ENCODE measurements at places on chromosomes 7 and 10. TPM values are rescaled to one million over a fixed set of nuclear protein-coding genes. Genes with fewer than 3 reads are reported as not detected.

- no peaks in the 10 kb centered on the region for H3K36me3 ChIP-seq
- H3K27me3 ChIP-seq: no peaks in the 10 kb centered on the region
- no peak overlapping the region for H3K27ac ChIP-seq
- no peak for DNase-seq
Observed at GRCh38 chr10:71033396-71033980, 145.1 kb upstream of the PCBD1 start.

DNA sequence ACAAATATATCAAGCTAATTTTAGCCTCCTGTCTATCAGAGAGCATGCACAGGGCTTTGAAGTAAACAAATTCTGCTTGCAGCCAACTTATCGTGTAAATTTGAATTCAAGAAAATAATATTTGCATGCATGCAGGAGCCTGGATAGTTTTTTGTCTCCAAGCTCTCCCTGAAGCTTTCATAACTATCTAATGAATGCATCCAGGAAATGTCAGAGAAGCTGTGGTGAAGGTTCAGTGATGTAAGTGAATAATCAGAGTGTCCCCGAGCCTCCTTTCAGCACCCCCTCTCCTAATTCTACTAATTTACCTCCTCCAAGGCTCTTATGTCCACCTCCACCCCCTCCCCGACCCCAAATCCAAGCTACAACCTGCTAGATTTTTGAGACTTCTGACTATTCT, 172.0 kb upstream of the ZNF32 start:
- H3K27me3 ChIP-seq: no peaks in the 10 kb centered on the region
- no peak overlapping the region for H3K27ac ChIP-seq

AGMO gene
- total RNA-seq: not detected

- no peaks in the 10 kb centered on the region for H3K27me3 ChIP-seq
- no peaks in the 10 kb centered on the region for H3K36me3 ChIP-seq
- peak; percentile 64 for DNase-seq
- H3K27ac ChIP-seq: no peak overlapping the region
- no peak overlapping the region for H3K4me3 ChIP-seq
Observed at GRCh38 chr10:23314835-23315239, 29.8 kb downstream of the C10orf67 start.

- H3K27ac ChIP-seq: peak overlapping the region; percentile 86
- no peak for DNase-seq
- peak overlapping the region; percentile 78 for H3K4me3 ChIP-seq
- peaks cover 7% of the 10 kb centered on the region for H3K4me1 ChIP-seq
- H3K27me3 ChIP-seq: no peaks in the 10 kb centered on the region
Observed at GRCh38 chr7:130441408-130441869, 623 bp upstream of the CEP41 start.

NOBOX gene
- total RNA-seq: not detected

DNA sequence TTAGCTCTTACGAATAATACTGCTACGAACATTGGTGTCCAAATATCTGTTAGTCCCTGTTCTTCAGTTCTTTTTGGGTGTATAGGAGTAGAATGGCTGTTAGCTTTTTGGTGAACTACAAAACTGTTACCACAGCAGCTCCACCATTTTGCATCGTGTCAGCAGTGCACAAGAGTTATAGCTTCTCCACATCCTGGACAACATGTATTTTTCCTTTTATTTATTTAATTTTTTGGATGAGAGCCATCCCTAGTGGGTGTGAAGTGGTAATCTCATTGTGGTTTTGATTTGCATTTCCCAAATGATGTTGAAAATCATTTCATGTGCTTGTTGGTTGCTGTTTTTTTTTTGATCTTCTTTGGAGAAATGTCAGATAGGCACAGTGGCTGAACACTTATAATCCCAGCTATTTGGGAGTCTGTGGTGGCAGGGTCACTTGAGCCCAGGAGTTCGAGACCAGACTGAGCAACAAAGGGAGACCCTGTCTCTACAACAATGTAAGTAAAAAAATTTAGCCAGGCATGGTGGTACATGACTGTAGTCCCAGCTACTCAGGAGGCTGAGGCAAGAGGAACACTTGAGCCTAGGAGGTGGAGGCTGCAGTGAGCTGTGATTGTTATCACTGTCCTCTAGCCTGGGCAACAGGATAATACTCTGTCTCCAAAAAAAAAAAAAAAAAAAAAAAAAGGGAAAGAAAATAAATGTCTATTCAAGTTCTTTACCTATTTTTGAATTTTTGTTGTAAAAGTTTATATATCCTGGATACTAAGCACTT, 31.7 kb downstream of the TRIM24 start:
- H3K4me1 ChIP-seq: no peaks in the 10 kb centered on the region
- H3K27me3 ChIP-seq: no peaks in the 10 kb centered on the region
- DNase-seq: no peak
- no peaks in the 10 kb centered on the region for H3K36me3 ChIP-seq
- no peak overlapping the region for H3K27ac ChIP-seq
- no peak overlapping the region for H3K4me3 ChIP-seq

DNA sequence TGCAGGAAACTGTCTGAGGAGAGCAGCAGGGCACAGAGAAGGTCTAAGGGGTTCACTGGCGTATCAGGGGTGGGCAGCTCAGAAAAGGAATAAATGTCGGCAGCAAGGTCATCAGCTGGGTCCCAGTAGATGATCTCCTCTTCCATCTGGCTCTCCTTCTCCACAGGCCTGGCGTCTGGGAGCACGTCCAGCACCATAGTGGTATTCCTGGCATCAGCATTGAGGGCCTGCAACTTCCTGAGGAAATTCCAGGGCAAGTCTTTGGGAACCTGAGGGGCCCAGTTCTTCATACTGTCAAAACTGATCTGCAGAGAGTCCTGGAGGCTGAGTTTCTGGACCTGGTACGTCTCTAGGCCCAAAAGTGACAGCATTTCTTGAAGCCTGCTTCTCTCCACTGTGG, 9.6 kb upstream of the MRPS24 start:
- peaks cover 6% of the 10 kb centered on the region for H3K4me1 ChIP-seq
- DNase-seq: no peak
- H3K36me3 ChIP-seq: peaks cover 82% of the 10 kb centered on the region
- no peaks in the 10 kb centered on the region for H3K27me3 ChIP-seq

DNA sequence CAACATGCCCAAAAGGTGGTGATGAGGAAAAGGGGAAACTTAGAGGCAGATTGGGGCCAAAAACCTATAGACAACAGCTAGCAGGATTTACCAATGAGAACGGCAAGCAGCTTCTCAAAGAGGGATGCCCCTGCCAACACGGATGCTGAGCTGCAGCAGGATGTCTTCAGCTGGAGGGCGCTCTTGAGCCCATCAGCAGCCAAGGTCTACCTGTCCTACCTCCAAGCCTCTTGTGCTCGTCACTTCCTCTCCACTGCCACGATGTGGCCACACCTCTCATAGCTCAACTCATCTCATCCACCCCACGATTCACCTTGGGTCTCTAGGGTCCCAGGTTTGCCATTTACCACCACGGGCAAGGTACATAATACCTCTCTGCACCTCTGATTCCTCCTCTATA, 36.5 kb downstream of the DLG5 start:
- H3K4me3 ChIP-seq: no peak overlapping the region
- no peak for DNase-seq
- no peaks in the 10 kb centered on the region for H3K36me3 ChIP-seq
- peaks cover 98% of the 10 kb centered on the region for H3K4me1 ChIP-seq
- H3K27ac ChIP-seq: no peak overlapping the region

DNA sequence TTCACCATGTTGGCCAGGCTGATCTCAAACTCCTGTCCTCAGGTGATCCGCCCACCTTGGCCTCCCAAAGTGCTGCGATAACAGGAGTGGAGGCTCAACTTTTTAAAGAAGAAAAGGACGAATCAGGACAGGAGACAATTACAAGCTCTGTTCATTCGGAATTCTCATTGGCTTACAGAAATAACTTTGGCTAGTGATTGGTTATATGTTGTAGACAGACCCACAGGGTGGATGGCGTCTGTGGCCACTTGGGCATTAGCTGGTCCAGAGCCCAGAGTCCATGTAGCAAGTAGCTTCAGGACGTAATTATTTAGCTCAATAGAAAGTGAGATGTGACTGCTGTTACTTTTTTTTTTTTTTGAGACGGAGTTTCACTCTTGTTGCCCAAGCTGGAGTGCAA, 160.5 kb upstream of the TNRC18 start:
- H3K36me3 ChIP-seq: no peaks in the 10 kb centered on the region
- no peaks in the 10 kb centered on the region for H3K27me3 ChIP-seq
- H3K4me1 ChIP-seq: peaks cover 13% of the 10 kb centered on the region
- H3K4me3 ChIP-seq: no peak overlapping the region
- H3K27ac ChIP-seq: no peak overlapping the region

GRCh38 chr7:47419471-47419870, 162.4 kb downstream of the TNS3 start:
- no peak for DNase-seq
- H3K27me3 ChIP-seq: no peaks in the 10 kb centered on the region

PTF1A gene
- not detected for total RNA-seq

GRCh38 chr10:128812000-128812399, 655.0 kb upstream of the MGMT start:
- H3K27ac ChIP-seq: no peak overlapping the region
- no peak overlapping the region for H3K4me3 ChIP-seq
- H3K4me1 ChIP-seq: peaks cover 21% of the 10 kb centered on the region
- H3K36me3 ChIP-seq: no peaks in the 10 kb centered on the region

GRCh38 chr10:88538048-88538447, 45.1 kb downstream of the RNLS start:
- H3K27me3 ChIP-seq: no peaks in the 10 kb centered on the region
- no peaks in the 10 kb centered on the region for H3K36me3 ChIP-seq

GRCh38 chr10:63611078-63611477, 89.9 kb downstream of the REEP3 start:
- H3K36me3 ChIP-seq: peaks cover 19% of the 10 kb centered on the region
- no peaks in the 10 kb centered on the region for H3K27me3 ChIP-seq
- no peak for DNase-seq
- H3K27ac ChIP-seq: no peak overlapping the region
- H3K4me1 ChIP-seq: peaks cover 8% of the 10 kb centered on the region

DNA sequence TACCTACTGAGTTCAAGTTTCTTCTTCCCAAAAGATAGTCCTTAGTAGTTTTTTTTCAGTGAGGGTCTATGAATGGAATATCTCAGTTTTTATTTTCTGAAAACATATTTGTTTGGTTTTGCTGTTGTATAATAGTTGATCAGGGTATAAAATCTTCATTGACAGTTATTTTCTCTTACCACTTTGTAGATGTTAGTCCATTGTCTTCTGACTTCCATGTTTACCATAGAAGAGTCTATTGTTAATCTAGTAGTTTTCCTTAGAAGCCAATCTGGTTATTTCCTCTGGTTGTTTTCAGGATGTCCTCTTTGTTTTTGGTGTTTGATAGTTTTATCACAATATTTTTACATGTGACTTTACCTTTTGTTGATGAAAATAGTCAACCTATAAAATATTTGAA, 5.5 kb upstream of the ZNF777 start:
- no peak overlapping the region for H3K4me3 ChIP-seq
- no peaks in the 10 kb centered on the region for H3K36me3 ChIP-seq
- H3K27me3 ChIP-seq: no peaks in the 10 kb centered on the region
- no peak for DNase-seq

- peak; percentile 93 for DNase-seq
- no peaks in the 10 kb centered on the region for H3K27me3 ChIP-seq
- H3K27ac ChIP-seq: peak overlapping the region; percentile 90
- H3K36me3 ChIP-seq: peaks cover 23% of the 10 kb centered on the region
Observed at GRCh38 chr7:99379043-99379577, 4.6 kb downstream of the ARPC1B start.

HOXA9 gene
- total RNA-seq: 0.50 TPM

GRCh38 chr10:87661861-87662785, 2.4 kb downstream of the PAPSS2 start:
- peaks cover 2% of the 10 kb centered on the region for H3K4me1 ChIP-seq
- DNase-seq: no peak
- no peak overlapping the region for H3K4me3 ChIP-seq
- no peak overlapping the region for H3K27ac ChIP-seq

DNA sequence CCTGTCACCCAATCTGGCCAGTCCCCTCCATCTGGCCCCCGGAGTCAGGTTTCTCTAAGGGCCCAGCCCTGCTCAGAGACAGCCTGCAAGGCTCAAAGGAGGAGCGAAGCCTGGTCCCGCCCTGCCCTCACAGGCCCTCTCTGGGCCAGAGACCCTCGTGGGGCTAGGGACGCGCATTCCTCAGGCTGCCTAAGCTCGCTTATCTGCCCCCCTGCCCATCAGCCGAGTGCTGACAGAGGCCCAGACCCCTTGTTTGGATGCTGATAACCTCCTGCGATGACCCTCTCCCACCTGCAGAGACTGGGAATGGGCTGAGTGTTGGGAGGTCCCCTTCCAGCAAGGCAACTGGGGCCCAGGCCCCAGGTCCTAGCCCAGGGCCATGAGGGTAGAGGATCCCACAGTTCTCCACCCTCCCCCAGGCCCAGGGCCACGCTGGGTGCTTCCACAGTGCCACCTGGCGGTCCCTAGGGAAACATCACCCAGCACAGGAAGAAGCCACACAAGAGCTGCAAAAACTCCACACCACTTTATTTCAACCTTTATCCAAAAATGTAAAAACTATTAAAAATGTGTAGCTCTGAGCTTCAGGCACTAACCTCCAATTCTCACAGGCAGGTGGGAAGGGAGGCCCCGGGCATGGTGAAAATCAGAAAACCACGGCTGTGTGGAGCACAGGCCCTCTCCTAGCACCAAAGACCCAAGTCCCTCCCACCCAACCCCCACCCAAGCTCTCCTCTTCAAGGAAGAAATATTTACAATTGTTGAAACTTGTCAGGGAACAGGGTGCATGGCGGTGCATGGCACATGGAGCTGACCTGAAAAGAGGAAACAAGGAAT, 2.2 kb downstream of the NPM3 start:
- H3K27me3 ChIP-seq: peaks cover 38% of the 10 kb centered on the region
- peaks cover 61% of the 10 kb centered on the region for H3K4me1 ChIP-seq
- DNase-seq: no peak
- H3K27ac ChIP-seq: no peak overlapping the region

DNA sequence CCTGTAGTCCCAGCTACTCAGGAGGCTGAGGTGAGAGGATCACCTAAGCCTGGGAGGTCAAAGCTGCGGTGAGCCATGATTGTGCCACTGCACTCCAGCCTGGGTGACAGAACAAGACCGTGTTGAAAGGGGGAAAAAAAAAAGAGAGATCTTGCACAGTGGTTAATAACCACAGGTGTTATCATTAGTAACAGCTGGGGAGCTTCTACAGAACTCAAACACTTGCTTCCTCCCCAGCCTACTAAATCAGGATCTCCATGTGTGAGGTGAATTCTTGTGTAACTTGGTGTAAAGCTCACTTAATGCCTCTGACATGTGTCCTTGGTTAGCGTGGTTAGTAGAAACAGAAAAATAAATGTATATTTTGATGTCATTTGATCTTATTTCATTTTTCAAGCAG, 43.9 kb upstream of the BMS1 start:
- no peak for DNase-seq
- no peak overlapping the region for H3K4me3 ChIP-seq
- H3K27me3 ChIP-seq: no peaks in the 10 kb centered on the region
- no peaks in the 10 kb centered on the region for H3K4me1 ChIP-seq
- H3K36me3 ChIP-seq: no peaks in the 10 kb centered on the region

DRGX gene
- total RNA-seq: not detected

DNA sequence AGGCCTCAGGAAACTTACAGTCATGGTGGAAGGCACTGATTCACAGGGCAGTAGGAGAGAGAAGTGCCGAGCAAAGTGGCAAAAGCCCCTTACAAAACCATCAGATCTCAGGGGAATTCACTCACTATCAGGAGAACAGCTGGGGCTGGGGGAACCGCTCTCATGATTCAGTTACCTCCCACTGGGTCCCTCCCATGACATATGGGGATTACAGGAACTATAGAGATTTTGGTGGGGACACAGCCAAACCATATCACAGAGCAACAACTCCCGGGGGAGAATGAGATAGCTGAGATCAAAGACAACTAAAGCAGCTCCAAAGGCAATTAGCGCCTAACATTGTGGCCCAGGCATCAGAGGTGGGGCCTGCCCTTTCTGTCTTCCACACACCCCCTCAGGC, 85.4 kb upstream of the VOPP1 start:
- H3K4me1 ChIP-seq: no peaks in the 10 kb centered on the region
- DNase-seq: no peak
- H3K27ac ChIP-seq: no peak overlapping the region
- no peaks in the 10 kb centered on the region for H3K36me3 ChIP-seq

PROSER2 gene
- 2.8 TPM for total RNA-seq
